Posterior vena cava (tissue), 2 donors: ENCODE measurements at places on chromosomes 1 and 21.

DNA sequence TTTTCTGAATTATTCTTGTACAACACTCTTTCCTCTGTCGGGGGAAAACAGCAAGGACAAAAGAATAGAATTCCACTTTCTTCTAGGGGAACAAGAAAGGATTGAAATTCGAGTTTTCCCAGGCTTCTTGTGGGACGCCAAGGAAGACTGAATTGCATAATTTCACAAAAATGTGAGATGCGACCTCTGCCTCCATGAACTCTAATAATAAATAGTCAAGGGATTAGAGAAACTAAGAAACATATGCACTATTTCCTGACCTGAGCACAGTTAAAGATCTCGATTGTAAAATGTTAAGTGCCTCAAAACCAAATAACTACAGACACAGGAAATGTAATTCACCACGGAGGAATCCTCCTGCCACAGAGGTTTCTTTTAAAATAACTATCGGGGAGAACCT, 117.3 kb upstream of the MARK1 start:
- DNase-seq, result no peak

GRCh38 chr1:113027449-113027848, 45.5 kb upstream of the LRIG2 start:
- DNase-seq, result no peak

- no peak for DNase-seq
Observed at GRCh38 chr1:153058826-153059784, 1.8 kb upstream of the SPRR2A start.

- DNase-seq, result no peak
Observed at GRCh38 chr1:31765041-31765467, 914 bp upstream of the ADGRB2 start.

DNA sequence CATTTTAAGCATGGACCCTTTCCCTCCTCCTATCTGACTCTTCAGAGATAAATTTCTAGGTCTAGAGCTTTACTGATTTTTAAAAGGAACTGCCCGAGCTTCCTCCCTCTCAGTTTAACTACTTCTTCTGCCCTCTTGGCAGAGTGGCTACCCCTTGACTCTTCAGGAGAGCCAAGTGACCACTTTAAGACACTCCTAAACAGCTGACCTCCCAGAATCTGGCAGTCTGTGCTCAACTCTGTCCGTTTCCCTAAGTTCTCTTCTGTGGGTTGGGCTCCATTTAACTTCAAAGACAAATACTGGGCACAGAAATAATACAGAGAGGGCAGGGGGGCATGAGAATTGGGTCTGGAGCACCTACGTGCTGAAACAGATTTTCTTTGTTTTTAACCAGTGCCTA, 196.3 kb upstream of the FOXD3 start:
- DNase-seq, result no peak

DNA sequence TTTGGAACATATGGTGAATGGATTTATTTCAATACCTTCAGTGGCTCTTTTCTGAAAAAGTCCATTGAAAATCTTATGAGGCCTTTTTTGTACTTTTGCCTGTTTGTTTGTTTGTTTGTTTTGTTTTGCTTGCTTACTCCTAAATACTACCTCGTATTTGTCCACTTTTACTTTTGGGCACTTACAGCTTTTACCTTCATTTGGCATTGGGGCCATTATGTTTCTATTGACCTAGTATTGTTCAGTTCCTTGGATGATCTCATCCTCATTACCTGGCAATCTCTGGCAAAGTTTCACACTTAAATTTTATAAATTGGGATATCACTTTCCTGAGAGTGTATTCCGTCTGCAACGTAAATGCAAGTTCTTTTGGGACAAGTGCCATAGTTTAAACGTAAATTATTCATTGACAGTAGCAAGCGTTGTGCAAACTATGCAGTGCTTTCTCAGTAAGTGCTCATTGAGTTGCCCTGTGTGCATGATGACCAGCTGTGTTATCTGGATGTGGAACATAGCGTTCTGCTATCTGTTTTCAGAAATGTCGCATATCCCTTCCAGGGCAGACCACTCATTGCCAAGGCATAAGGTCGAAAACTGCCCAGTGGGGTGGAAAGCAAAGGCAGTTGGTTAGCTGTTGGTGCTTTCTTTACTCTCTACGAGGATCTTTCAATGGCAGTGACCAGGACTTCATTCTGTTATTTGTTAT, 51.1 kb downstream of the LRRC8D start:
- no peak for DNase-seq

DNA sequence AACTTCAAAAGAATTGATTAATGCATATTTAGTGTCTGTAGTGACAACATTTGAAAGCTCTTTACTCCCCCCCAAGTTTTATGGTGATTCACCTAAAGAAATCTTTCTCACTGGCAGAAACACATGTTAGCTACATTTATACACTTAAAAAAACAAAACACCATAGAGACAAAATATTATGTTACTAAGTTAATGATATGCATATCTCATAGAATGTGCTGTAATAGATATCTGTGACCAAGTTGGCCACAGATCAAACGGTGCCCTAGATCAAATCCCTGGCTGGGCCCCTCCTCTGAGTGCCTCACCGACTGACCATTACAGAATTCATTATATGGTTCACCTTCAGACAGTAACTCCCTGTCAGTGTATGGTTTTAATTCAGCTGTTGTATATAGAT, 322.1 kb upstream of the LYPLAL1 start:
- no peak for DNase-seq

DNA sequence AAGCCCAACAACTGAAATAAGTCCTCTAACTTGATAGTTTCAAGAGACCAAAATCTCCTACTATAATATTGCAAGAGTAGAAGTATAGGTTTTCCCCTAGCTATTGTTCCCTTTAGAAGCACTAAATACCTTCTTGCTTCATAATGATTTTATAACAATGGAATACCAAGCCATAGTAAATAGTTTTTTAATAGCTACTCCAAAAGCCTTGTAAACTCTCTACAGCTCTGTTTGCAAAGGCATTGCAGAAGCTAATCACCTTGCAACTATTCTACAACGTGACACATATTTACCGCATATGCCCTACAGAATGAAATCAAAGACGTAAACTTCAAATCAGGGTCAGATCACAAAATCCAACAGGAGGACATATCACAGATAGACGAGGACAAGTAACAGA, 451.5 kb upstream of the ZRANB2 start:
- no peak for DNase-seq

DNA sequence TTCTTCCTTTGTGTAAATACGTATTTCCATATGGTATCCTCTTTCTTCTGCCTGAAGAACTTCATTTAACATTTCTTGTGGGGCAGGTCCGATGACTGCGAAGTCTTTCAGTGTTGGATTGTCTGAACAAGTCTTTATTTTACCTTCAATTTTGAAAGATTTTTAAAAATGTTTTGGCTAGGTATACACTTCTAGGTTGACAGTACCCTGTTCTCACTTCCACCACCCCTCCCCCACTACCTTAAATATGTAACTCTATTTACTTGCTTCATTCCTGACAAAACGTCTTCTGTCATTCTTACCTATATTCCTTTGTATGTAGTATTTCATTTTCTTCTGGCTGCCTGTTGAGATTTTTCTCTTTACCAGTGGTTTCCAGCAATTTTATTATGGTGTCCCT, 85.7 kb upstream of the ARTN start:
- no peak for DNase-seq

GRCh38 chr1:5424802-5425703, 567.2 kb downstream of the NPHP4 start:
- no peak for DNase-seq

DNA sequence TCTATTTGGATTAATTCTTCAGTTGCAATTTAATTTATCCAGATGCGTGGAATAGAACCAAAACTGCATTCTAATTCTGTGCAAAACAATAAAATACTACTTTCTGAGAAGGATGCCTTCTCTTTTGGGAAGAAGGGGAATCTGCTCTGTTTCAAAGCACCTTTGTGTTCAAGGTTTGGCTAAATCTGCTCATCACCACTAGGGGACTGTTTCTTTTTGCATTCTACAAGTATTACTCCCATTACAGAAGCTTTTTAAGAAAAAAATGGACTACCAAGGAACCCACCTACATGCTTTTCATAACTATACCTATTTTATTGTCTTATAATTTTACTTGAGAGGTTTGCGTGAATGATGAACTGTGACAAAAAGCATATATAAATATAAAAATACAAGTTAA, 18.2 kb downstream of the MRPS6 start:
- DNase-seq, result no peak

GRCh38 chr1:22932803-22933470, 39.7 kb downstream of the LACTBL1 start:
- DNase-seq, result peak; percentile 35

- no peak for DNase-seq
Observed at GRCh38 chr1:228689255-228689654, 46.0 kb upstream of the RHOU start.

DNA sequence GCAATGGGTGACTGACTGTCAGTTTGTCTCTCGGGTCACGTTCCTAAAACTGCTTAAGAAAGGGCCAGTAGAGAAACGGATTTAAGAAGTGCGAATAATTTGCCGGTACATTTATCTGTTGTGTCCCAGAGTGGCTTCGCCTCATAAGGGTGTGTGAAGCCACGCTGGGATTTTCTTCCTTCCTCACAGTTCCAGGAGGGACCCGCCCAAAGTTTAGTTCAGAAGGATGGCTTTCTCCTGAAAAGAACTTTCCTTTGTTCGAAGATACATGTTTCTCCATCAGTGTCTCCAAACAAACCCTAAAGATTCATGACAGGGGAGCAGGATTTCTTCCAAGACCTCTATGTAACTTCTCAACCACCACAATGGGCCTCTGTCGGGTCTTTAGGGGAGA, 49.8 kb downstream of the ADAMTS1 start:
- DNase-seq, result no peak

GRCh38 chr1:101346419-101346818, 109.6 kb downstream of the S1PR1 start:
- DNase-seq, result no peak

DNA sequence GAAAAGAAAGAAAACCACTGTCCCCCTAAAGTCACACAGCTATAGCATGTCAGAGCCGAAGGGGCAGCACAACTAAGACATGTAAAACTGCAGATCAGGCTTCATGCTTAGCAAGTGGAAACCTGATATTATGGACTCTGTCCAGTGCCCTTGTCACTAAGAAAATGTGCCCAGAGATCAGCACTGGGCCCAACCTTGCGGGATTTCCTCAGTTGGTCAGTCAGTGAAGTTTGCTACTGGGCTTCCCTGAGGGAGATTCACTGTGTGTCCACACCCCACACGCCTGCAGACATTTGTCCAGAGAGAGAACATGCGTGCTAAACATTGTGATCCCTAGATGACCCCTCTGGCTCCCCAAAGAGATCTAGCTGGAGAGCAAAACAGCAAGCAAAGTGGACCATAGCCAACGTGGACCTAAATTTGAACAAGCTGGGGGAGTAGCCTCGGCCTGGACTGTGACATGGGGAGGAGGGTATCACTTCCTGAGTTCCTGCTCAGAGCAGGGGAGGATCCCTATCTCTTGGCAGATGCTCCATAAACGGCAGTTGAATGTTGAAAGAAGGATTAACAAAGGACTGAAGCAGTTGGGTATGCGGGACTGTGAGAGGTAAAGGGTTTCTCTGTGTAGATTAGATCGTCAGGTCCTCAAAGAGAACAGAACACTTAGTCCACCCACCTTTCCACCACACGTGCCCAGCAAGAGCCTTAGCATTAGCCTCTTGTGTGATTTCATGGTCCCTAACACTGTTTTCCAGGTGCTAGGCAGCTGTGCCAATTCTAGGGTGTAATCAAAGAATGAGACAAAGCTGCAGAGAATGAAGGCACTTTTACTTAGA, 53.6 kb downstream of the GLUL start:
- no peak for DNase-seq
